ENCODE measurements at places on chromosomes 5 and 9.

DNA sequence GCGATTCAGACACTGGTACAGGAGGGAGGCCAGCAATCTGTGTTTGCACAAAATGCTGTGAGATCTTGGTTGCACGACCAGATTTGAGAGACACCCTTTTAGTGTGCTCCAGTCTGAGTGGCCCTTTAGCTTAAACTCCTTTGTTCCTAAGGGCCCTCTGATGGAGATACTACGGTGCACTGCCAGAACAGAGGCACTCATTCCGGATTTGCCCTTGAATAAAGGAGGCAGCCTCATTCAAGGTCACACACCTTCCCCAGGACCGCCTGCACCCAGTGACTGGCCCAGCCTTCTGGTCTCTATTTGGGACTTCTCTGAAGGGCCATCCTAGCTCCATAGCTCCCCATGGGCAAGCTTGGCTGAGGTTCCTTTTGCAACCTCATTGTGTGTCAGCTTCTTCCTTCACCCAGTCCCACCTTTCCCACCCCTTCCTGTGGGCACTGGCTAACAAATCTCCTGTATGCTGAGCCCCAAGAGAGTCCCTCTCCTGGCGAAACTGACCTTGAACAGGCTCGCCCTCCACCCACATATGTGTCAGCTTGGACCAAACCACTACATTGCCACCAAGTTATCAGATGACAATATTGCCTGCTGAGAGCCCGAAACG, 191.7 kb downstream of the GABBR2 start:
- DNase-seq: no peak

DNA sequence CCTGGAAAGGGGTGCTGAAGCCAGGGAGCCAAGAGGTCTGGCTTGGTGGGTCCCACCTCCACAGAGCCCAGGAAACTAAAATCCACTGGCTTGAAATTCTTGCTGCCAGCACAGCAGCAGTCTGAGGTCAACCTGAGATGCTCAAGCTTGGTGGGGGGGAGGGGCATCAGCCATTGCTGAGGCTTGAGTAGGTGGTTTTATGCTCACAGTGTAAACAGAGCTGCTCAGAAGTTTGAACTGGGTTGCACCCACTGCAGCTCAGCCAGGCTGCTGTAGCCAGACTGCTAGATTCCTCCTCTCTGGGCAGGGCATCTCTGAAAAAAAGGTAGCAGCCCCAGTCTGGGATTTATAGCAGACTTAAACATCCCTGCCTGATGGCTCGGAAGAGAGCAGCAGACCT, 55.5 kb upstream of the FBXL17 start:
- DNase-seq: no peak

DNA sequence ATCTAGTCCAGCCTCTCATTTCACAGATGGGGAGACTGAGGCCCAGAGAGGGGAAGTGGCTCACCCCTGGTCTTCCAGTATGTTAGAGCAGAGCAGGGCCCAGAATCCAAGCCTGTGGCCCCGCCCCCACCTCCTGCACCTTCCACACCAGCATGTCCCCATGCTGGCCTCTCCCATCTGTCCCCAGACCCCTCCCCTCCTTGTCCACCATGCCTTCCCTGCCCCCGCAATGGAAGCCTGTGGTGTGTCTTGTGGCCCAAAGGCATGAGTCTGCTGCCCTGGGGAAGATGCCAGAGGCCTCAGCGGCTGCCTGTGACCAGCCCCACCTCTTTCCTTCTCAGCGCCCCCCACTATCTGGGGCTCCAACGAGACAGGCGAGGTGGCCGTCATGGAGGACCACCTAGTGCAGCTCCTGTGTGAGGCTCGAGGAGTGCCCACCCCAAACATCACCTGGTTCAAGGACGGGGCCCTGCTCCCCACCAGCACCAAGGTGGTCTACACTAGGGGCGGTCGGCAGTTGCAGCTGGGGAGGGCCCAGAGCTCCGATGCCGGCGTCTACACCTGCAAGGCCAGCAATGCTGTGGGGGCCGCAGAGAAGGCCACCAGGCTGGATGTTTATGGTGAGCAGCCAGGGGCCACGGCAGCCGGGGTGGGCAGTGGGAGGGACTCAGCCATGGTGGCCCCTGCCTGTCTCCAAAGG, 87.2 kb downstream of the HMCN2 start:
- DNase-seq: no peak

GRCh38 chr9:99226054-99226453, 4.0 kb downstream of the SEC61B start:
- DNase-seq: no peak

DNA sequence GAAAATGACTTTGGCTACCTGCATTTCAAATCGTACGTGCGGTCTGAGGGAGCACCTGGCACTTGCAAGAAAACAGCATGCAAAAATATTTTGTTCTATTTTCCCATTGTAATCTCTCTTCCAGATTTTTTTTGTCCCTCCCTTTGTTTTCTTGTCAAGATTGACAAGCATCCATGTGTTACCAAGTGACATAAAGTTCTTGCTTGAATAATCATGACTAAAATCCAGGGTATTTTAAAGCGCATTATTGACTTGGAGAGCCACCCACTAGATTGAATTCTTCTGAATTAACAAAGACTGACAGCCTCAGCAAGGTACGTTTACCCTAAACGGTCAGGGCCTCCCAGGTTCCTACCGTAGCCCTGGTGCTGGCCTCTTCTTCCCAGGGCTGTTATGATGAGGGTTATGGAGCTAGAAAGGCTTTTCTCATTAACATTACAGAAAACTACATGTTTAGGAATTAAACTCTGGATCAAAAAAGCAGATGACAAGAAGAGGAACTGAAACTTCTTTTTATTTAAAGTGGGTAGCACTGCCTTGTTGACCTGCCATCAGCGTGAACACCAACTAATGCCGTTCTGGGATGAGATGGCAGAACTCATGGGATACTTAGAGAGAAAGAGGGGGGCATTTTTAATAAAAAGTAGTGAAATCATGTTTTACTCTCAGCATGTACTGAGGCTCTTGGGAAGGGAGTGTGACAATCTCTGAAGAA, 297.0 kb downstream of the EFNA5 start:
- no peak for DNase-seq

GRCh38 chr5:122982376-122982775, 54.1 kb downstream of the PPIC start:
- DNase-seq: no peak

DNA sequence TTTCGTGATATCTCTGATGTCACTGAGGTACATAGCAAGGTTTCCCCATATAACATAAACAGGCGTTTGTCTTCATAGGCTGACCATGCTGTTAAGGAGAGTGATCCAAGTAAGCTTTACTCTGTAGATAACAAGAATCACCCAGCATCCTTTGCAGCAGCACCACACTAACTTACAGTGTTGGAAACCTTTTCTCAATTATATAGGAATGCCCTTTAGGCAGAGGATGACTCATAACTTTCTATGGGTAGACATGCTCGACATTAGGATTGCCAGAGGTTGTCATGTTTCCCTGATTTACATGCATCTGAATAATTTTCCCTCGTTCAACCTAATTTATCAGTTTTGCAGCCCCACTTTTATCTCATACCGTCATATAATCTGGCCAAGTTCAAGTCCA, 870.0 kb upstream of the CDH9 start:
- no peak for DNase-seq

DNA sequence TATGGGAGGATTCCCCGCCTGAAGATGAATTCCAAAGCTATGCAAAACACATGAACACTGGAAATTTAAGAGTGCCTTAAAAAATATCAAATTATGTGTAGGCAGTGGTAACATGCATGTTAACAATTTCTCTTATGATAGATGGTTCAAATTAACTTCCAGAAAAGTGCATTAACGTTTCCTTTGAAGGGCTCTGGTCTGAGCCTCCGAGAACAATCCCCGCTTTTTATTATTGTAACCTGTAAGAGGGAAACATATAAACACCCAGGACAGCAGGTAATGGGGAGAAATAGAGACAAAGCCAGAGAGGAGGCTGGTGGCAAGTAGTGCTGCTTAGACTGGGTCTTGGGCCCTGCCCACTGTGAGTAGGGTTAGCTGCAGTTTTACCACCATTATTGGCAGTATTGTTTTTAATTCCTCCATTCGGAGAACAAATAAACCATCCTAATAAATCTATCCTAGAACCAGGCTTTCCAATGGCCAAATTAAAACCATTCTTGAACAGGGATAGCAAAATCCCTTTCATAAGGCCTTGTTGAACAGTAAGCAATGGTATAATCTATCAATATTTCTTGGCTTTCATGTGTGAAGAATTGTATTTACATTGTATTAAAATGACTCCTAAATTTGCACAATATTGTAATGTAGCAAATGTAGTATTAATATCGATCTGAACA, 6.3 kb downstream of the NR2F1 start:
- no peak for DNase-seq

GRCh38 chr9:133742251-133742650, 4.1 kb upstream of the SARDH start:
- DNase-seq: no peak

DNA sequence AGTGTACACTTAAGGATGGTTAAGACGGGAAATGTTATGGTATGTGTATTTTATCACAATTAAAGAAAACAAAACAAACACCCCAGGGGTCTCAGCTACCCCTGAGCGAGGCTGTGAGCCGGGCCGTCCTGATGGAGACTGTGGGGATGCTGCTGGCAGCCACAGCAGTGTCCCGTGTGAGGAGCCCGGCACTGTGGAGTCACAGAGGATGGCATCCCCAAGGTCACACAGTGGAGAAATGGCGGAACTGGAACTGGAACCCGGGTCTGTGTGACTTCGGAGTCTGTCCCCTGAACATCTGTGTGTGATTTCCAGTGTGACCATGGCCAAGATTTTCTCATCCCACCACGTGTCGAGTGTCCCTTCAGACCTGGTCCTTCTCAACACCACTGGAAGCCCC, 80.7 kb upstream of the PHYKPL start:
- no peak for DNase-seq

GRCh38 chr5:135391869-135392255, 7.2 kb downstream of the MACROH2A1 start:
- DNase-seq: no peak

DNA sequence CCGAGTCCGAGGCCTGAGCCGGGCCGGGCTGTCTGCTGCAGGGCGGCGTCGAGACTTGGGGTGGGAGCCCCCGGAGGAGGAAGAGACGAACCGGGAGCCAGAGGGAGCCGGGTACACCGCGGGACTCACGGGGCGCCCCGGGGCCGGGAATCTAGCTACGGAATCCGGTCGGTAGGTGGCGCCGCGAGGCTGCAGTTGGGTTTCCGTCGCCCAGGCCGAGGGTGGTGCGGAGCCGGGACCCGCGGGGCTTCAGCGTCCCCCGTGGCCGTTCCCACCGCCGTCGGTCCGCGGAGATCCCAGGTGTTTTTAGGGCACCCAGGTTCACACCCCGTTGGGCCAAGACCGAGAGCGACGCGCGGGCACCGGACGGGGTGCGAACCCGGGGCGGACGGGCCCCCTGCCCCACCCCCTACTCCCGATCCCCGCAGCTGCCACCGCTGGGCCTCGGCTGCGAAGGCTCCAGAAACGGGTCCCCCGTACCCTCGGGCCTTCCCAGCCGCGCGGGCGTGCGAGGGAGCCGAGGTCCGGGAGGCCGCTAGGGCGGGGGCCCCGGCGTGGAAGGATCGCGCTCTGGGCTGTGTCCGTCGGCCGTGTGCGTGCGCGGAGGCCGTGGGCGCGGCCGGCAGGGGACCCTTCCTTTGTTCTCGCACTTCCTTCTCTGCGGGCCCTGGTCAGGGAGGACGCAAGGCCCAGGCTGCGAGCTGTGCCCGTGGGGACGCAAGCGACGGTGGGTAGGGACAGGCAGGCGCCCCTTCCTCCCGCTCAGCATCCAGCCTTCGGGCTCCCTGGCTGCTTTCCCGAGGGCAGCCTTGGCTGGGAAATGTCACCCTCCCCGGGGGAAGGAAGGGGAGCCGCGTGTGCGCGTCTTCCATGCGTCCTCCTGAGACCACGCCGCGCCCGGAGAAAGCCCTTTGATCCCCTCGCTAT, 146.6 kb downstream of the GAPVD1 start:
- DNase-seq: peak; percentile 28

- no peak for DNase-seq
Observed at GRCh38 chr5:113871972-113872371, 358.5 kb downstream of the YTHDC2 start.

DNA sequence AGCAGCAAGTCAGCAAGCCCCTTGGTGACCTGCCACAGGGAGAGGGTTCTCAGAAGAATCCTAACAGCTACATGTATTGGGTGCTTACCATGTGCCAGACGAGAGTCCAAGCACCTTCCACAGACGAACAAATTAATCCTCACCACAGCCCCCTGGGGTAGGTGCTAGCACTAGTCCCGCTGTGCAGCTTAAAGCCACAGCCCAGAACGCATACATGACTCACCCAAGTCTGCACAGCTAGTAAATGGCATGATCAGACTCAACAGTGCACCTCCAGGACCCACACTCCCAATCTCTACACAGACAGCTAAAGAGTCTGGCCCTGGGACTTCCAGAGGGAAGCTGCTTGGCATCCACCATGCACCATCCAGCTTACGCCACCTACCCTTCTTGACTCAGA, 111.5 kb downstream of the PAX5 start:
- no peak for DNase-seq

DNA sequence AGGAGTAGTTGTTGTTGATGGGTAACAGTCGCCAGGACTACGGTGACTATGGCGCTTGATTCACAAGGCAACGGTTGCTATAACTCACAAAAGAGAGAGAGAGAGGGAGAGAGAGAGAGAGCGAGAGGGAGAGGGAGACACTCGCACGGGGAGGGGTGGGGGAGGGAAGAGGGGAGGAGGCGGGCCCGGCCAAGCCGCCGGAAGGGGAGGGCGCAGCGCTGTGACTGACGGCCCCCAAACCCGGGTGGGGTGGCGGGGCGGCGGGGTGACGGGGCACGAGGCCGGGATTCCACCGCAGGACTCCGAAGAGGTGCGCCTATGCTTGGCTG, at the start of gene RFX3:
TSS of gene RFX3 (minus strand) at position 166 of the 329 bp plus-strand sequence. CDS start 130,413 bp downstream, outside the sequence.
- peak; percentile 95 for DNase-seq

DNA sequence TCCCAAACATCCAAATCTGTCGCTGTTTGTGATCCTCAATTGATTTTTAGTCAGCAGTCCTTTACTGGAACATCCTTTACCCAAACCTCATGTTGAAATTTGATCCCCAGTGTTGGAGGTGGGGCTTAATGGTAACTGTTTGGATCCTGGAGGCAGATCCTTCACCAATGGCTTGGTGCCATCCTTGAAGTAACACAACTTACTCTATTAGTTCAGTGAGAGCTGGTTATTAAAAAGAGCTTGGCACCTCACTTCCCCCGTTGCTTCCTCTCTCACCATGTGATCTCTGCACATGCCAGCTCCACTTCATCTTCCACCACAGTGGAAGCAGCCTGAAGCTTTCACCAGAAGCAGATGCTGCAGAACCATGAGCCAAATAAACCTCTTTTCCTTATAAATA, 40.3 kb downstream of the DNAJB5 start:
- DNase-seq: no peak

GRCh38 chr9:95793924-95794828, 81.3 kb upstream of the ERCC6L2 start:
- no peak for DNase-seq

GRCh38 chr5:29162297-29162696, 2031.2 kb upstream of the CDH6 start:
- DNase-seq: no peak

- DNase-seq: no peak
Observed at GRCh38 chr5:58666141-58666540, 83.3 kb downstream of the RAB3C start.

GRCh38 chr5:90015584-90016018, 394.0 kb downstream of the CETN3 start:
- DNase-seq: peak; percentile 10

- DNase-seq: no peak
Observed at GRCh38 chr5:66863243-66864170, 267.3 kb downstream of the MAST4 start.
